ENCODE measurements at places on chromosomes 12 and 14. TPM values are rescaled to one million over a fixed set of nuclear protein-coding genes. Genes with fewer than 3 reads are reported as not detected.

The EGLN3 gene
- total RNA-seq, result 9.2 TPM

The EAPP gene
- total RNA-seq, result 52.4 TPM

The SRRM4 gene
- not detected for total RNA-seq

The CNTN1 gene
- total RNA-seq, result 18.0 TPM

The CLEC14A gene
- total RNA-seq, result 76.5 TPM

The TMEM229B gene
- 2.7 TPM for total RNA-seq

The JPH4 gene
- total RNA-seq, result 2.7 TPM

The SIX4 gene
- total RNA-seq, result 8.2 TPM

The ARG2 gene
- total RNA-seq, result 21.3 TPM

The NYNRIN gene
- total RNA-seq, result 24.7 TPM

The ANO2 gene
- 13.8 TPM for total RNA-seq

The ANO4 gene
- 3.9 TPM for total RNA-seq

DNA sequence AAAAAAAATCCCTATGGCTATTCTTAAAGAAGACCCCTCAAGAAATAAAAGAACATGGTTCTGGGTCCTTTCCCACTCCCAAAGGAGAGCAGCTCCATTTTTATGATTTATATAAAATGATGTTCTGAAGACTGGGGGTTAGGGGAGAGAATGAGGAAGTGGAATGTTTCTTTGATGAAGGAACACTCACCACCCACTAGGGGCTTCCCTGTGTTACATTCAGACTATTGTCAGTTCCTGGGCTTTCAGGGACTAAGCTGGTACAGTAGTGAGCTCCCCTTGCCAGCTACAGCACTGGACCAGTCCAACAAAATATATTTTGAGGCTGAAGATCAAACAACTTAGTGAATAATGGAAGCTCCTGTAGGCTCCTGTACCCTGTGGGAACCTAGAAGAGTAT, 98.9 kb downstream of the HMGA2 start:
- no peaks in the 10 kb centered on the region for H3K36me3 ChIP-seq
- DNase-seq, result no peak
- H3K4me3 ChIP-seq, result no peak overlapping the region

DNA sequence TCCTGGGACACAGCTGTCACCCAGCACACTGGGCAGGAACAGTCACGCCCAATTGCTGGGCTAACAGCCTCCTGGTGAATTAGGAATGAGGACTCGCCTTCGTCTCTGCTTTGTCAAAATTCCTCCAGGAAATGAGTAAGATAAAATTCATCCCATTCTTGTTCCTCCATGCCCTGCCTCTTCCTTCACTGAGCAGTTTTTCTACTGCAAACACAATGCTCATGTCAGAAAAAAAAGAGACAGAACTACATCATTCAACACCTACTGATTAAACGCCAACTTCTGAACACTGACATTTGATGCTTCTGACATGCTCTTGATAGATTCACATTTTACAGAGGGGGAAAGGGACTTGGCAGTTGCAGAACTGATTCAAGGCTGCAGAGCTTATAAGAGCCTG, 37.5 kb upstream of the DTX1 start:
- no peak overlapping the region for H3K27ac ChIP-seq
- no peaks in the 10 kb centered on the region for H3K27me3 ChIP-seq

GRCh38 chr14:64758025-64758521, 53.8 kb downstream of the PLEKHG3 start:
- no peak for DNase-seq
- H3K36me3 ChIP-seq, result no peaks in the 10 kb centered on the region
- peak overlapping the region; percentile 70 for H3K27ac ChIP-seq
- no peaks in the 10 kb centered on the region for H3K4me1 ChIP-seq
- H3K4me3 ChIP-seq, result no peak overlapping the region

- H3K27ac ChIP-seq, result no peak overlapping the region
- H3K36me3 ChIP-seq, result no peaks in the 10 kb centered on the region
- no peak overlapping the region for H3K4me3 ChIP-seq
Measured at GRCh38 chr12:66011731-66012130, 118.8 kb downstream of the LLPH start.

DNA sequence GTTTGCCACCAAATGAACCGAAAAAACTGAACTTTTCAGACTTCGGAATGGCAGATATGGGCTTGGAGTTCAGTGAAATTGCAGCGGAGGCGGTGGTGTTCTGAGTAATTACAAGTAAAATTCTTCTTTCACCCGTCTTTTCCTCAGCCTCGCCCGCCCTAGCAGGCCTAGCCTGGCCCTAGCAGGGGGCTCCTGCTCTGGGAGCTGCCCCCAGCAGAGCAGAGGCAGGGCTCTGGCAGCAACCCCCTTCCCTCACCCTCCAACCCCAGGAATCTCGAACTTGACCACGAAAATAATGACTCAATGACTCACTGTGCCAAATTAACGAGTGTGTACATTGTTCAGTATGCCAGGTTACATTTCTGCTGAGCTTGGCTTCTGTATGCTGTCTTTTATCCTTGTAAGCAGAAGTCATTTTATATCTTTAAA, 1.1 kb downstream of the PAPLN start:
- H3K4me1 ChIP-seq, result peaks cover 57% of the 10 kb centered on the region
- no peaks in the 10 kb centered on the region for H3K27me3 ChIP-seq
- peak overlapping the region; percentile 66 for H3K4me3 ChIP-seq
- no peaks in the 10 kb centered on the region for H3K36me3 ChIP-seq

DNA sequence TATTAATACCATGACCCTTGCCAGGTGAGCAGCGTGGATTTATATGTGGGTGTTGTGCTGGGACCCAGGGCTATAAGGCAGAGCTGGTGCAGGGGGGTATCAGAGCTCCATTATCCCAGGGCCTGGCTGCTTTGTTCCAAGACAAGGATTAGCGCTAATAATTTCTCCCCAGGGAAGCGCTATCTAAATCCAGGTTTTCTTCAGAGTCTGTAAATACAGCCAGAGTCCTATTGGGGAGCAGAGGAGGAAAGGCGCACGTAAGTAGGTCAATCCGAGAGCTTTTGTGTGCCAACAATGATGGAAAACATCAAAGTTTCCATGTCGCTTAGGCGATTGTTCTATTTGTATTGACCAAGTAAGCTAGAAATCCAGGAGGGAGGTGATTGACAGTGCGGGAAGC, 1009.7 kb downstream of the VRK1 start:
- H3K27ac ChIP-seq, result no peak overlapping the region
- DNase-seq, result no peak
- H3K27me3 ChIP-seq, result no peaks in the 10 kb centered on the region

DNA sequence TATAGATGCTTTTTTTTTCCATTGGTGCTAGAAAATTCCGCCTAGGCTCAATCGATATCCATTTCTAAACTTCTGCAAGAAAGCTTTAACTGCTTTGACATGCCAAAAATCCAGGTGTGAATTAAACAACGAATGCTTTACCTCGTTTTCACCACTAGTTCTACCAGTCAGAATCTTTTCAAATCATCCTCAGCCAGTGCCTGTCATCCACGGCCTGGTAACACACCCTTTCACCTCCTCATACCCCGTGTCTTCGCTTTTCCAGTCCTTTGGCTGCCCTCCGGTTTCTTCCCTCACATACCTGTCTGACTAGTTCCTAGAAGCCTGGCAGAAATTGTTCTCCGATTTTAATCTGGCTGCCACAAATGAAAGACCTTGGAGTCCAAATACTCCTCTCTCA, 1.4 kb upstream of the PHC1 start:
- peaks cover 4% of the 10 kb centered on the region for H3K4me1 ChIP-seq
- H3K36me3 ChIP-seq, result no peaks in the 10 kb centered on the region
- no peak overlapping the region for H3K4me3 ChIP-seq
- H3K27me3 ChIP-seq, result no peaks in the 10 kb centered on the region
- no peak for DNase-seq

- DNase-seq, result no peak
- H3K4me3 ChIP-seq, result no peak overlapping the region
- no peaks in the 10 kb centered on the region for H3K4me1 ChIP-seq
Measured at GRCh38 chr12:8648576-8649205, 13.9 kb downstream of the MFAP5 start.

DNA sequence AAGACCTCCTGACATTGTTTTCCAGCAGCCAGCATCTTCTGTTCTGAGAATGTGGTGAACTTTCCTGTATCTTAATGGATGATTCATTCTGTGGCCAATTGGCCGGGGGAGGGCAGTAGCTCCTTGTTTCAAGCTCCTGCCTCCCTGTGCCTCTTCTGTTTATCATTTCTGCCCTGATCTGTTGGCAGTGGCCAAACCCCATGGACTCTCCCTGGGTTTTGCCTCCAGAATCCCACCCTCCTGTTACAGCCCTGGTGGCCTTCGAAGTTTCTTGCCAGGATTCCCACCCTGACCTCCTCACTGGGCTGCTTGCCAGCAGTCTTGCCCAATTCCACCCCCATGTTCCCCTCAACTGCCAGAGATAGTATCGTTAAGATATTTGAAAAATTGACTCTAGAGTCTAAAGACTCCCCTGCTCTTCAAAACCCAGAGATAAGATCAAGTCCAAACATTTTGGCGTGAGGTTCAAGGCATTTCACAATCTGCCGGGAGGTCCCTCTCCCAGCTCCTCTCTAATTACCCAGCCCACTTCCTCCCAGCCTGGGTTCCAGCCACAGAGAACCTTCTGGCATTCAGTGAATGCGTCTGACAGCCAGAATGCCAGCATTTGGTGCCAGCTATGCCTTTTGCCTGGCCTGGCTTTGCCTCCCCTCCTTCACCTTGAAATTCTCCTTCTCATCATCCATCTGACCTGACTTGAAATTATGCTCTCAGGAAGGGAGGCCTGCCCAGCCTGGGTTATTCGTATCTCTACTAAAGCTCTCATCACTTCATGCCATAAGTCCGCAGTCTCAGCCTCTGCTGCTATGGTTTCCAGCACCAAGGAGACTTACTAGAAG, 37.7 kb upstream of the TXNRD1 start:
- peak; percentile 66 for DNase-seq
- H3K36me3 ChIP-seq, result no peaks in the 10 kb centered on the region
- H3K27me3 ChIP-seq, result no peaks in the 10 kb centered on the region

- H3K27me3 ChIP-seq, result no peaks in the 10 kb centered on the region
- no peak overlapping the region for H3K4me3 ChIP-seq
- no peaks in the 10 kb centered on the region for H3K36me3 ChIP-seq
- no peak for DNase-seq
- no peak overlapping the region for H3K27ac ChIP-seq
Measured at GRCh38 chr12:96710127-96710745, 196.8 kb upstream of the NEDD1 start.

GRCh38 chr12:48781750-48782456, 7.0 kb downstream of the ADCY6 start:
- H3K27ac ChIP-seq, result no peak overlapping the region
- no peak for DNase-seq
- no peaks in the 10 kb centered on the region for H3K36me3 ChIP-seq
- no peaks in the 10 kb centered on the region for H3K4me1 ChIP-seq

GRCh38 chr12:52279422-52280318, 5.2 kb downstream of the KRT86 start:
- DNase-seq, result no peak
- H3K27me3 ChIP-seq, result no peaks in the 10 kb centered on the region
- H3K4me3 ChIP-seq, result no peak overlapping the region
- peaks cover 17% of the 10 kb centered on the region for H3K4me1 ChIP-seq

DNA sequence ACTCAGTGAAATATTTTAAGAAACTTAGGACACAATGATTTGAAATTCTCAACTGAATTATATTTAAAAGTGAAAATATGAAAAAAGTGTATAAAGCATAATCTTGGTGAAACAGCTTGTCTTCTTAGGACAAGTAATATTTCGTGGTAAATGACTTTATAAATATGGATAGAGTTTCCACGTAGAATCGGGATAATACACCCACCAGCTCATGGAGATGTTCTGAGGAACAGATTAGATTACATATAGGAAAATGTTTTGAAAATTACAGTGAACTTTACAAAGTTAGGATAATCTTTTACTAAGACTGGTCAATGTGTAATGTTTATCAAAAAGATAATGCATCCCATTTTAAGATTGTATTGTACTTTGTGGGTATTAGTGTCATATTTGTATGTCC, 25.6 kb upstream of the MYF6 start:
- no peaks in the 10 kb centered on the region for H3K36me3 ChIP-seq
- no peak for DNase-seq
- H3K27me3 ChIP-seq, result no peaks in the 10 kb centered on the region

DNA sequence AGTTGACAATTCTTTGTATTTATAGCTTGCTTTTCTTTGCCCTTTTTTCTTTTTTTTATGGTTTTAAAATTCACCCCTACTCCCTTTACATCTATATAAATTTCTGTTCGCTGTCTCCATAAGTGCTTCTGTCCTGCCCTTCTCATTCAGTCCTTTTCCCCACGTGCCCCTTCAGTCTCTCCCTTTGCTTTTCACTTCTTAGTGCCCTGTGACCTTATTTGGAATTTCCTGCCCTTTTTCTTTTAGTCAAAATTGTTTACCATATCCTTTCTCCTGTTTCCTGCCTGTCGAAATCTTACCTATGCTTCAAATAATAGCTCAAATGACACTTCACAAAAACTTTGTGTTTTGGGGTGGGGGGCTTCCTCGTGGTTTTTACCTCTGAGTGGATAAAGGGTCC, 6.0 kb downstream of the TMX1 start:
- no peak overlapping the region for H3K27ac ChIP-seq
- H3K27me3 ChIP-seq, result no peaks in the 10 kb centered on the region
- H3K4me3 ChIP-seq, result no peak overlapping the region
- H3K36me3 ChIP-seq, result peaks cover 2% of the 10 kb centered on the region
- no peaks in the 10 kb centered on the region for H3K4me1 ChIP-seq
